ENCODE measurements at places on chromosomes 12 and 14.

- peak; percentile 76 for DNase-seq
These were observed 9.8 kb downstream of the CCER1 start for GRCh38 chr12:90945070-90945649.

- no peak for DNase-seq
These were observed 4.3 kb upstream of the PPP2R5C start for GRCh38 chr14:101757064-101757838.

DNA sequence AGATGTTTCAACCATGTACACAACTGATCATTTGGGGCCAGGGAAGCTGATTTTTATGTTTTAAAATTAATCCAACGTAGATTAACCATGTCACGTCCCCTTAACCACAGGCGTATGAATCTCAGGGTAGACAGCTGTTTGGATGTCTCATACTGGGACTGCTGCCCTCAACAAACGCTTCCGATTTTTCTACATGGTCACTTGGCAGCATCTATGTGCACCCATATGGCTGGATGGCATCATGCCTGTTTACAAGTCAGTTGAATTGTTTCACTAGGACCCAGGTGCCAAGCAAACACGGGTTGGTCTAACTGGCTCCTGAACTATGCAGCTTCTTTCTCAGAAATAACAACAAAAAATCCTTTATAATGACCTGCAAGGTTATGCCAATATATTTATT, 393.8 kb downstream of the NPAS3 start:
- no peak for DNase-seq

GRCh38 chr12:12447236-12447635, 90.4 kb downstream of the BORCS5 start:
- DNase-seq, result no peak

- DNase-seq, result no peak
These were observed at the start of gene RDH5 for GRCh38 chr12:55720071-55720564. Gene RDH5 (plus strand): TSS chr12:55720393. CDS start chr12:55721185, 792 bp downstream.

DNA sequence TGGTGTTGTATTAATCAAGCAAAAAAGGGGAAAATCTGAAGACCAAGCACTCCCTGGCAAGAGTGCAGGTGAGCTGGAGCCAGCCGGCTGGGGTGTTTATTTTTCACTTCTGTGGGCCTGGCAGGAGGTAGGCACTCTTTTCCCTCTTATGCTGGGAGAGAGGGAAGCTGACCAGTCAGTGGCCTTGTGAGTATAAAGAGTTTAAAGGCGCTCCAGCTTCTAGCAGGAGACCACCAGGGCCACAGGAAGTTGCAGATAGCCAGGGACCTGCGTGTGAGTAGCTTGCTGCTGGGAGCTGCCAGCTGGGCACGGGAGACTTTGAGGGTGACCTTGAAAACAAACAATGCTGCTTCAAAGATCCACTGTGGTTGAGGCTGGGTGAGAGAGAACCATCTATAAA, 217.4 kb upstream of the PWP1 start:
- no peak for DNase-seq

GRCh38 chr12:120196363-120196762, 1.8 kb upstream of the GCN1 start:
- DNase-seq, result peak; percentile 19

DNA sequence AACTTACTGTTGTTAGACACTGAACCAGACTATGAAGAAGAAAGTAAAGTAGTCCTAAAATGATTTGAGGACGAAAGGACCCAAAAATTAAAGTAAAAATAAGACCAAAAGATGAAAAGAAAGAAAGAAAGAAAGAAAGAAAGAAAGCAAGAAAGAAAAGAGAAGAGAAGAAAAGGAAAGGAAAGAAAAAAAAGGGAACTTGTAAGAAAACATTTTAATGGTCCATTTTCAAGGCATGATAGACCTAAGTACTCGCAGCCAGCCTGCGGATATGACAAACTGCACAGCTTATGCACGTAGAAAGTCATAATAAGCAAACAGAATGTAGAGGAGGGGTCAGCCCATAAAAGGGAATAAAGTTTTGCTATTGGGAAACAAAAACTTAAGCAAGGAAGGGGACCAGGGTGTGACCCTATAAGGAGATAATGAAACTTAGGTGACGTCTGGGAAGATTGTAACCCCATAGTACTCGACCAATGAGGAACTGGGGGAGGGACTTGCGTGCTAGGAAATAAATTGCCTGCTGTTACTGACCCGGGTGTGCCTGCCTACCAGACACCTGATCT, 59.7 kb downstream of the APOBEC1 start:
- no peak for DNase-seq

- no peak for DNase-seq
These were observed 244.9 kb downstream of the C12orf50 start for GRCh38 chr12:87784350-87784749.

- DNase-seq, result no peak
These were observed 8.3 kb downstream of the XPOT start for GRCh38 chr12:64412459-64412858.

DNA sequence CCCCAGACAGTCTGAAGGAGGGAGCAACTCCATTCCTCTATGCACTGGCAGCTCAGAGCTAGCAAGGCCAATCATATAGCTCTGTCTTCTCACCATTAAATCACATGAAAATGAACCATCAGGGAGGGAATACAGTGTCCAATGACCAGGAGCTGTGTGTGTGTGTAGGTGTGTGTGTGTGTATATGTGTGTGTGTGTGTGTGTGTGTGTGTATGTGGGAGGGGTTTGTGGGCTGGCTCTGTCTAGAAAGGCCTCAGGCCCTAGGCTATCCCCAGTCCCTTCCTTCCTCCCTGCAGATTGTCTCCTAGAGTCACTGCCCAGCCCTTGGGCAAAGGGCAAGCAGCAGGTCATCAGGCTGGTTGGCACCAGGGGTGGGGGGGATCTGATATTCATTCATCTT, 5.7 kb upstream of the SUSD6 start:
- DNase-seq, result no peak

GRCh38 chr14:68797121-68797670, 4.3 kb upstream of the ZFP36L1 start:
- peak; percentile 93 for DNase-seq

GRCh38 chr12:18074001-18074400, 16.0 kb downstream of the RERGL start:
- DNase-seq, result no peak

- no peak for DNase-seq
These were observed 1.8 kb upstream of the CLEC2A start for GRCh38 chr12:9933958-9934357.

- no peak for DNase-seq
These were observed 379.6 kb downstream of the FLRT2 start for GRCh38 chr14:85909581-85909980.

DNA sequence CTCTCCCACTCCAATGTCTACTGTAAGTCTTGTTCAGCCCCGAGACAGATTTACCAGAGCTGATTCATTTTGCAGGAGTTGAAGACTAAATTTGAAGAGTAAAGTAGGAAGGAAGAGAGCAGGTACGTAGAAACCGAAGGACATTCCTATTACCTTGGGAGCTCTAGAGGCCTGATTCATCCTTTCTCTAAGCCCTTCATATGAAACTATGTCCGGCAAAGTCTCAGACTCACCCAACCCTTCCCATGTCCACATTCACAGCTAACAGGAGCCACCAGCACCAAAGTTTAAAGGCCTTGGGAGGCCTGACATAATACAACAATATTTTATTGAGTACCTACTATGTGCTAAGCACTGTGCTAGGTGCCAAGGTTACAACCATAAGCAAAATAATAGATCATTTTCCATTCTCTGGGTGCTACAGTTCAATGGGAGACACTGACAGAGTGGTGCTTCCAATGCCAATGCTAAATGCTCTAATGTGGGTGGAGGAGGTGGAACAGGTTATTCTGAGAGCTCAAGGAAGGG, 86.6 kb downstream of the PHLDA1 start:
- DNase-seq, result no peak

DNA sequence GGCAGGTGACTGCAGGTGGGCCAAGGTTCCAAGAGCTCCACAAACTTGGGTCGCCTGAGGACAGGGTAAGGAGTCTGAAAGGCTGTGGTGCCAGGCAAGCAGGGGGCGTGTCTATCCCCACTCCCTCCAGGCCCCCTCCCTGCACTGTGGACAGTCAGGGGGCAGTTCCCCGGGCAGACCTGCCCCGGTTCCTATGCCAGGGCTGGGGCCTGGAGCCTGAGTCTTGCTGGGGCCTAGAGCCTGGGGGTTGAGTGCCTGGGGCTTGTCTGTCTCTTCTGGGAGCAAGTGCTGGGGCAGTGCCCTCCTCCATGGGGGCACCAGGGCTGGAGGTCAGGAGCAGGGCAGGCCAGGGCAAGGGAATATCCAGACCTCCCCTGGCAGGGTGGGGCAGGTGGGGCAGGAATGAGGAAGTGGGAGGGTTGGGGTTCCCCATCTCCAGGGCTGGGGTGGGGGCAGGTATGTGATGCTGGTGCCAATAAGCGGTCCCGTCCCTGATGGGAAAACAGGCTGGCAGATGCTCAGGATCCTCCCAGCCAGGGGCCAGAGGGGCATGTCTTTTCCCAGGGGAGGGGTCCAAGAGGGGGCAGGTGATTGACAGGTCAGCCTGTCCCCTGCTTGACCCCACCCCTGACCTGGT, 11.9 kb upstream of the TNFAIP2 start:
- DNase-seq, result no peak

- DNase-seq, result no peak
These were observed 132.6 kb downstream of the NTS start for GRCh38 chr12:86006727-86007126.

- DNase-seq, result no peak
These were observed 128.0 kb downstream of the BCAT1 start for GRCh38 chr12:24820872-24821271.

GRCh38 chr12:105470601-105471000, 140.1 kb downstream of the C12orf75 start:
- DNase-seq, result no peak

GRCh38 chr12:2229661-2230539, 177.1 kb downstream of the CACNA1C start:
- DNase-seq, result peak; percentile 34

DNA sequence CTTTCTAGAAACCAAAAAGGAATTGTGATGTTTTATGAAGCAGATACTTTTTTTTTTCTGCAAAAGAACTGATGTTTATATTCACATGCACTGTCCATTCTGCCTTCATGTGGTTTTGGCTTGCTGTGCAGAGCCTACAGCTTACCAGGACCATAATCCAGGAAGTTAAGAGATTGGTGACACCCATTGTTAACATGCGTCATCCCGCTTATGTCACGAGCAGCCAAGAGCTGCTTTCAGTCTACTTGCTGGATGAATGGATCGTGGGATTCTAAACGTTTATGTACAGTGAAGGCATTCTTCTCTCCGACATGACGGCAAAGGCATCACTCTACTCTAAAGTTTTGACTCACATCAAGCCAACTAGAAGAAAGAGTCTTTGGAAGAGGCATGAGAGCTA, 76.6 kb downstream of the PAX9 start:
- no peak for DNase-seq

- DNase-seq, result no peak
These were observed 174.5 kb downstream of the TSPAN9 start for GRCh38 chr12:3251691-3252090.

DNA sequence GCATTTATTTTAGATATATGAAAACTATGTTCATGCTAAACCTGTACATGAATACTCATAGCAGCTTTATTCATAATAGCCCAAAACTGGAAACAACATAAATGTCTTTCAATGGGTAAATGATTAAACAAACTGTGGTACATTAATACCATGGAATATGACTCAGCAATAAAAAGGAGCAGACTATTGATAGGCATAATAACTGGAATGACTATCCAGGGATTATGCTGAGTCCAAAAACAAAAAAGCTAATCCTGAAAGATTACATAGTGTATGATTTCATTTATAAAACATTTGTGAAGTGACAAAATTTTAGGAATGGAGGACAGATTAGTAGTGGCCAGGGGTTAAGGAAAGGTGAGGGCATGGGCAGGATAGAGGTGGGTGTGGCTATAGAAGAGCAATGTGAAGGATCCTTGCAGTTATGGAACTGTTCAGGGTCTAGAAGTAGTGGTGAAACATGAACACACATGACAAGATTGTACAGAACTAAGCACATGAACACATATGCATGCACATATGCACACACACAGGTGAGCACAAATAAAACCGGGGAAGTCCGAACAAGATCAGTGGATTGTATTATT, 61.1 kb upstream of the CDKN3 start:
- DNase-seq, result no peak

GRCh38 chr14:32512813-32513212, 183.7 kb downstream of the AKAP6 start:
- no peak for DNase-seq

GRCh38 chr14:65336191-65336591, 76.3 kb upstream of the FUT8 start:
- peak; percentile 37 for DNase-seq

- peak; percentile 77 for DNase-seq
These were observed 51.4 kb downstream of the VCPKMT start for GRCh38 chr14:50064993-50065392.

- DNase-seq, result no peak
These were observed 52.1 kb downstream of the GALNT4 start for GRCh38 chr12:89472508-89472907.

DNA sequence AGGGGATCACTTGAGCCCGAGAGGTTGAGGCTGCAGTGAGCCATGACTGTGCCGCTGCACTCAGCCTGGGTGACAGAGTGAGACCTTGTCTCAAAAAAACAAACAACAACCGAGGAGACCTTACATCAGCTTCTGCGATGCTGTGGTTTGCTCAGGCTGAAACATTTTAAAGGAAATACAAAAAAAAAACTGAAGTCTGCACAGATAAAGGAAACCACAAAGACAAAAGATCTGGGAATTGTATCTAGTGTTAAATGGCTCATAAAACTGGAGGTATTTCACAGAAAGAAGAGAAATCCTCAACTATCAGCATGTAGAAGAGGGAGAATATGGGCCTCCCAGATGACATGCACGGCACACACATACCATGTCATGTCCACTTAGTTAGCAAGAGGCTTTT, 60.3 kb upstream of the VPS33A start:
- no peak for DNase-seq

DNA sequence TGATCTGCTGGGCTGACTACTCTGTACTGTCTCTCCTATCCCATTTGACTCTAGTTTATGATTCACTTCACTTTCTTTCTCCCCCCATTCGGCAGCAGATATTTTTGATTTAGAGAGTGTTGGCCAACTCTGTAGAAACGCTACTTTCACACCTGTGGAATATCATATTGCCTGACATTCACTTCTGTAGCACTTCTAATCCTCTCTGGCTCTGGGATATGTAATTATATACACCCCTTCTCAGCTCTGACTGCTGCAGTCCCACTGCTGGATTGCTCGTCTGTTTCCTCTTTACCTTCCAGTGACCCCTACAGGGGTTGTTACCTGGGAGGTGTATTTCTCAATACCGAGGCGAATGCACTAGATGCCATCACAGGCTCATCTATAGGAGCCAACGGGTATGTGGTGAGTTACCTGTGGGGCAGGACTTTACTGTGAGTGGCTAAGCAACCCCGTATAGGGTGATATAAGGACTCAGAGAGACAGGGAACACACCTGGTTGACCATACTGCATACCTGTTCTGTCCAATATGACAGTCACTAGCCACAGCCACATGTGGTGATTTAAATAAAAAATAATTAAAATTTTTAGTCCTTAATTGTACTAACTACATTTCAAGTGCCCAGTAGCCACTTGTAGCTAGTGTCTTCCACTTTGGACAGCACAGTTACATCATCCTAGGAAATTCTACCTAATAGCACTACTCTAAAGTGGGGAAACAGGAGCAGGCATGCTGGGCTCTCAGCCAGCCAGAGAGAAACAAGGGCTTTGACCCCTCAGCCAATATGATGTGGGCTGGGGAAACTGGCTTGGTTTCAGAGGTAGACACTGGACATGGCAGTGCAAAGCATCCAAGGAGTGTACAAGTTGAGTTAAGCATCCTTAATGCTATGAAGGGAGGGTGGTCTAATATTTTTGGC, 95.0 kb downstream of the C12orf75 start:
- DNase-seq, result no peak

GRCh38 chr12:40263616-40264409, 39.0 kb downstream of the LRRK2 start:
- DNase-seq, result peak; percentile 2
